ENCODE measurements at places on chromosomes 11 and 22.
A peak's percentile ranks its signal among the peaks of the same experiment; 100 is the strongest.

DNA sequence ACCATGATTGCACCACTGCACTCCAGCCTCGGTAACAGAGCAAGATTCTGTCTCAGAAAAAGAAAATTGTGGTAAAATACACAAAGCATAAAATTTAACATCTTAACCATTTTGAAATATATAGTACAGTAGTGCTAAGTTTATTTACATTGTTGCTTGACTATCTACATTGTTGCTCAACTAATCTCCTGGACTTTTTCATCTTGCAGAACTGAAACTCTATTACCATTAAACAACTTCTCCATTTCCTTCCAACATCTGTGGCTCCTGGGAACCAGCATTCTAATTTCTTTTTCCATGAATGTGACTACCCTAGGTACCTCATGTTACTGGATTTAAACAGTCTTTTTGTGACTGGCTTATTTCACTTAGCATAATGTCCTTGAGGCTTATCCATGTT is 13.5 kb upstream of the VWA5A start:
- DNase-seq, result no peak

DNA sequence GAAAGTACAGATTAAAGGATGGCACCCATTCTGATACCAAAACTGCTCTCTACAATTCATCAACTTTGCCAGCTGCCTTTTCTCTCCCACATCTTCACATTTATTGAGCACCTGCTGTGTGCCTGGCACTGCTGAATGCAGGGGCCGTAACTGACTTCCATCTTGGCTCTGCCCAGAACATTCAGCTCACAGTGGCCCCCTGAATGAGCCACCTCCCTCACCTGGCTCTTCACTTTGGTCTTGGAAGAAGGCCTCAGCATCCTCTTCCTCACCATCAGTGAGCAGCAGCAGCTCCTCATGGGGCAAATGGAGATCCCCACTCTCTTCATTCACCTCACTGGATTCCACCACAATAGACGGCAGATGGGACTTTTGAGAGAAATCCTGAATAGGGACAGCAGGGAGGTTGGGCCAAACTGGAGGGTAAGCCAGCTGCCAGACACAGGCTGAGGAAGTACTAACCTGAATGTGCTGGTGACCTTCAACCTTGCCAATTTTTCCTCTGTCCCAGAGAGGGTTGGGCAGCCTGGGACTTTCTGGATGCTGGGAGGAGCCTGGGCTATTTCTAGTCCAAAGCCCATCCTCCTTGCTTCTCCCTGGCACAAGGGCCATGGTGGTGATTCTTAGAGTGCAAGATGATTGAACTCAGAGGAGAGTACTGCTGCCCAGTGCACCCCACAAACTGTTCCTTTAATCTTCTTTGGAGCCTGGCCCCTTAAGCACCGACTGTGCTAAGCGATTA is 1.9 kb upstream of the UQCC3 start:
- no peak for DNase-seq

DNA sequence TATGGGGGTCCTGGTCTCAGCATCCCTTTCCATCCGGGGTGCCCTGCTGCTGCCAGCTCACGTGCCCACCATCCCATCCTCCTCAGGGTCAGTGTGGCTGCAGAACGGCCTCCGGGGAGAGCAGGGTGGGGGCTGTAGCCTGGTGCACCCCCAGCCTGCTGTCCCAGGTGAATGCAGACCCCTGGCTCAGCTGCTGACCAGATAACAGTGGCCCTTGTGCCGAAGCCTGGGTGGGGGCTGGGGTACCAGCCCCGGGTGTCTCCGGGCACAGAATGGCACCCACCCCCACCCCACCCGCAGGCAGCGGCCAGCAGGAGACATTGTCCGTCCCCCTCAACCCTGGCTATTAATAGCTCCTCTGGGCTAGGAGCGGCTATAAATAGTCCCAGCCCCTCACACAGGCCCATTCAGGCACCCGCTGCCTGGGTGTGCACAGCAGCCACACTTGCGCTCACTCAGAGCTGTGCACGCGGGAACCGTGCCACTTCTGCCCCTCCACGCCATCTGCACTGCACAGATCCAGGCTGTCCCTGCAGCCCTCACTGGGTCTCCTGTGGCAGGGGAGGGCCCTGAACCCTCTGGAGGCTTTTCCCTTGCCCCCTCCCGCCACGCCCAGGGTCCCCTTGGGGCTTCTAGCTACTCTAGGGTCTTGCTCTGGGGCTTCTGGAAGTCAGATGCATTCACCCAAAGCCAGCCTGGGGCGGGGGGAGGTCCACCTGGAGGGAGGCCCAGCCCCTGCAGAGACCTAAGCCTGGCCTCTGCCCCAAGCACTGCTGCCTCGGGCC is 18.7 kb downstream of the CRELD2 start:
- DNase-seq, result no peak

DNA sequence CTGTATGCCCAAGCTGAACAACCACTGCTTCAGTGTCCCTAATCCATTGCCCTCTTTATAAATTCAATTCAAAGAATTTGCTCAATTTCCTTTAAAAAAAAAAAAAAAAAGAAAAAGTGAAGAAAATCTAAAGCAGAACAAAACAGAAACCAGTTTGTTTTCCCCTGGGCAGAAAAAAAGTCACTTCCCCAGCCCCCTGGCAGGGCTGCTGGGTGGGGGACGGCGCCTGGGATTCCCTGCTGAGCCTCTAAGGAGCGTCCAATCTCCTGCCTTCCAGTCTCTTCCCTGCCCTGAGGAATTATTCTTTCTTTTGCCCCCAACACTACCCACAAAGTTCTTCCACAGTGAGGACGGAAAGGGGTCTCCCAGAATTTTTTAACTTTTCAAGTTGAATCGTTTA is 23.9 kb downstream of the DKK3 start:
- no peak for DNase-seq

- peak; percentile 32 for DNase-seq
These were observed 53.8 kb downstream of the ST14 start for GRCh38 chr11:130213143-130213978.

GRCh38 chr11:107397357-107397756 is 60.3 kb downstream of the CWF19L2 start:
- no peak for DNase-seq

DNA sequence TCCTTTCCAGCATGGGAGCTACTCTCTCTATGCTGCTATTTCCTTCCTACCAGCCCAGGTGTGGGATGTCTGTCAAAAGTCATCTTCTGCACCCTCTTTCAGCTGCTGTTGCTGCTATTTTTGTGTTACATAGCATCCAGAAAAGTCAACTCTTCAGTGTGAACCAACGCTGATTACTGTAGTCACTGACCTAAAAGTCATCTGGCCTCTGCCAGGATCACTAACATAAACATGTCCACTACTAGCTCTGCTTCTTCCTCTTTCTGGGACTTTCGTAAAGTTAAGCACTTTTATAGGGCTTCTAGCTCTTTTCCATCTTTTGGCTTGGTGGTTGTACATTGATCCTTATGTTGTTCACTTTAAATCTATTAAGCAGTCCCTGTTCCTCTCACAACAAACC is 90.2 kb upstream of the CARD18 start:
- no peak for DNase-seq
